Left kidney (tissue), 8 donors: ENCODE measurements at places on chromosomes 3 and 15.

- DNase-seq, result no peak
Measured at GRCh38 chr3:112089956-112090886, 4.0 kb downstream of the C3orf52 start.

DNA sequence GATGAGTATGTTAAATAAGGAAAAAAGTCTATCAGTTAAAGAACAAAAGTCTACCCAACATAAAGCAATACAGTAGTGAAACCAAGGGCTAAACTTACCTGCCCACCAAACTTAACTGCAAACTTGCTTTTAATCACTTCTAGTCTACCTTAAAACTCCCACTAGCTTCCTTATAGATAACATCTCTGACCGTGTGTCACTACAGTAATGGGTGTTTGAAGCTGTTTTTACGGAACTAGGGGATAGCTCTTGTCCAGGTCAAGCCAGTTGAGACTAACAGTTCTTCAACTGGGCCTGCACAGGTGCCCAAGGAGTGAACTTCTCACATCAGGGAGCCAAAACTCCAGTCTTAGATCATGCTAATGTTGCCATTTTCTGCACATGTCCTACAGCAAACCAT, 132.3 kb downstream of the ZNF385D start:
- DNase-seq, result no peak

- DNase-seq, result no peak
Measured at GRCh38 chr3:12831301-12831866, 10.0 kb downstream of the RPL32 start.

DNA sequence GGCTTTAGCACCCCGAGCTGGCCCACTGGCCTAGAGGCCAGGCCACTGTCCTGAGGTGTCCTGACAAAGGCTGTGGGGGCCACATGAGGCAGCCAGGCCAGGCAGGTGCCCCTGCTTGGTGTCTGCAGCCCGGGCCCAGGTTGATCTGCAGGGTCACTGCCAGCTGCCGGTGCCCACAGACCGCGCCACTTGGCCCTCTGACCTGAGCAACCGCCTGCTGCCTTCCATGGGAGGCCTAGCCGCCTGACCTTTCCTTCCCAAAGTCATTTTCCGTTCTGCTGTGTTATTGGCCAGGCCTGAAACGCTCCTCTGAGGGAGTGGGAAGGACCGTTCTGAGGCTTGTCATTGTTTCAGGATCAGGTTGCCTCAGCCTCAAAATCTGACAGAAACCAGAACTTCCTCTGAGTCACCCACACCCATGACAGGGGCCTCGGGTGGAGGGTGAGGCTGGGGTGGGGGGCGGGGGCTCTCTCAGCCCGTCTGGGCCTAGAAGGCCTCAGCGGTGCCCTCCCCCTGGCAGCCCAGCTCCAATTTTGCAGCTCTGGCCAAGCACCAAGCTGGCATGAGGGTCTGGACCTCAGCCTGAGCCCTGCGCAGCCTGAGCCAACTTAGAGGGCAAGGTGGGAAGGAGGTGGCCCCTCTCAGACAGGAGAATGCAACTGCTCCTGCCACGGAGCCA, 140.7 kb upstream of the MEF2A start:
- no peak for DNase-seq

DNA sequence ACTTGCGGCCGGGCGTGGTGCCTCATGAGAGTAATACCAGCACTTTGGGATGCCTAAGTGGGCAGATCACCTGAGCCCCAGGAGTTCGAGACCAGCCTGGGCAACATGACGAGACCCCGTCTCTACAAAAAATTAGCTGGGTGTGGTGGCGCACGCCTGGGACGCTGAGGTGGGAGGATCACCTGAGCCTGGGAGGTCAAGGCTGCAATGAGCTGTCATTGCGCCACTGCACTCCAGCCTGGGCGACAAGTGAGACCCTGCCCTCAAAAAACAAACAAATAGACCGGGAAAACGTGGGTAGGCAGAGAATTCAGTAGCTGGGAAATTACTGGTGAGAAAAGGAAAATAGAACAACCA, 667 bp downstream of the UMPS start:
- DNase-seq, result no peak
